ENCODE measurements at places on chromosomes 13 and 19.

DNA sequence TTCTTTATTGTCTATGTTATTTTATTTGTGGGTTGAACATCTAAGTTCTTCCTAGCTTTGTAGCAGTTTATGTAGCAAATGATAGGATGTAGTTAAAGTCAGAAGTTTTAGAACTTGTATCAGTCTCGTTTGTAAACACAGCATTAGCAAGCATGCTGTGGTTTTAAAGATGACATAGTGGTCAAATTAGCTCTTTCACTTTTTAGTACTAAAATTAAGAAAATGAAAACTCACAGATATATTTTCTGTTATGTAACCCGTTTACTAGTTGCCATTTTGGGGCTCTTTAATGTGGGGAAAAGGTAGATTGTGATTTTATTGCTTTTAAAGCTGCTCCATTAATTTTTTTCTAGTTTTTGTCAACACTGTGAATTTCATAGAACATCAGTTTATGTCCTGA is 216.5 kb downstream of the PCCA start:
- DNase-seq: no peak

- DNase-seq: peak; percentile 12
Observed at GRCh38 chr13:29954082-29955028, 103.9 kb upstream of the UBL3 start.

DNA sequence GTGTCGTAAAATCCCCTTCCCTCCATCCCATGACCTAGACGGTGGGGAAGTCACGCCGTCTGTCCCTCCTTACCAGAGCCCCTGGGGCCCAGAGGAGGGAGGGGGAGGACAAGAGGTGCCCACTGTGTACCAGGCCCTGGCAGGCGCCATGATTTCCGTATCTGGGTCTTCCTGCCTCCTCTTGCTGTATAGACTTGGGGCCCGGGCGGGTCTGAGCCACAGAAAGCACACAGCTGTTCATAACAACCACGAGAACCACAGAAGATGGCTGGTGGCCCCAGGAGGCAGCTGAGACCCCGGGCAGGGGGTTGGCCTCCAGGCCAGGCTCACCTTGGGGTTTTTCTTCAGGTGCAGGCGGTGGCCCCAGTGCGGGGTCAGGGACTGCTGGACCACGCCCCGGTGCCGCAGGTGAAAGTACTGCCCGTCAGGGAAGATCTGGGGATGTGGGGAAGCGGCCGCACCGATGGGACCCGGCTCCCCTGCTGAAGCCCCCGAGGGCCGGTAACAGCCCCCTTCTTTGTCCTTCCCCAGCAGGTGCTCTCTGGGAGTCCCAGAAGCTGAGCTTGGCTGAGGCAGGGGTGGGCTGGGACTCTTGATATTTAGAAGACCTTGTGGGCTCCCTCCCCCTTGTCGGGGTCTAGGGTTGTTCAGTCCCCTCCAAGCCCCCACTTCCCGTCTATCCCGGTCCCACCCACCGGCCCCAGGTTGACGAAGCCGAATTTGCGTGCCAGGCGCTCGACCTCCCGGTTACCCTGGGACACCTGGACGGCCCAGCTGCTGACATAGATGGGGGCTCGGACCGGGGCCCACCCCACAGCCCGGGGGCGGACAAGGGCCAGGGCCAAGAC is 463 bp downstream of the PCSK4 start:
- DNase-seq: no peak

- no peak for DNase-seq
Observed at GRCh38 chr19:7486923-7487322, 1.9 kb downstream of the PEX11G start.

GRCh38 chr13:59016250-59016649 is 1147.5 kb downstream of the DIAPH3 start:
- no peak for DNase-seq

All from stimulated activated CD8-positive, alpha-beta memory T cell treated with anti-CD3 and anti-CD28 coated beads, Interleukin-4, amount 100 ng/mL, for 4 hours (primary cell).